ENCODE measurements at places on chromosomes 1 and 21.

GRCh38 chr1:60916906-60917305 is 165.5 kb upstream of the NFIA start:
- no peak for DNase-seq

GRCh38 chr1:85607126-85607920 is 26.8 kb downstream of the CCN1 start:
- peak; percentile 99 for DNase-seq

DNA sequence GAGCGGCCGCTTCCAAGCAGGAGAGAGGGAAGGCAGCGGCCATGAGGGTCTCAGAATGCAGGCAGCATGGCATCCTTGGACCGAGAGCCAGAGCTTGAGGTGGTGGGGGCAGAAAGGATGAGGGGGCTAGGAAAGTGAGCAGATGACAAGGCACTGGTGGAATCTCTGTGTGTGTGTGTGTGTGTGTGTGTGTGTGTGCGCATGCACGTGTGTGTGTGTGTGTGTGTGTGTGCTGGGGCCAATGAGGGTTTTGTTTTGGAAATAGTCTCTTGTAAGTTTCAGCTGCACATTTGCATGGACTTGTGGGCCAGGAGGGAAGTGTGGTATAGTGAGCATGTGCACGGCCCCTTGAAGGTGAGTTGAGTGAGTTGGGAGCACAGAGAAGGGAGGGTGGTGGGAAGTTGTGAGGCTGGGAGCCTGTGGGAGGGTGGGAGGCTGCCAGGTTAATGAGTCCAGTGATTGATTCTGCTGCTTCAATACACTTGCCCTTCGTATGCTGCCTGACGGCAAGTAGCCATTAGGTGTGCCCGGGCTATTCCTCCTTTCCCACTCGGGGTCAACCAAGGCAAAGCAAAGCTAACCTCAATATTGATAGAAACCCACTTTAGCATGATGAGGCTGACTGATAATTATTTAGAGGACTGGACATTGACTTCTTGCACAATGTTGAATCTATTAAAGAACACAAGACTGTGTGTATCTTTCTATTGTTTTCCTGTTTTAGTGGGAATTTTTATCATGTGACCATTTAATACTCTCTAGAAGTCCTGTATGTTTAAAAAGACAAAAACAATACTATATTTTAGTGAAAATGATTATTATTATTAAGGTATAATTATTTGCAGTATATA is 80.3 kb downstream of the PROX1 start:
- DNase-seq = no peak

DNA sequence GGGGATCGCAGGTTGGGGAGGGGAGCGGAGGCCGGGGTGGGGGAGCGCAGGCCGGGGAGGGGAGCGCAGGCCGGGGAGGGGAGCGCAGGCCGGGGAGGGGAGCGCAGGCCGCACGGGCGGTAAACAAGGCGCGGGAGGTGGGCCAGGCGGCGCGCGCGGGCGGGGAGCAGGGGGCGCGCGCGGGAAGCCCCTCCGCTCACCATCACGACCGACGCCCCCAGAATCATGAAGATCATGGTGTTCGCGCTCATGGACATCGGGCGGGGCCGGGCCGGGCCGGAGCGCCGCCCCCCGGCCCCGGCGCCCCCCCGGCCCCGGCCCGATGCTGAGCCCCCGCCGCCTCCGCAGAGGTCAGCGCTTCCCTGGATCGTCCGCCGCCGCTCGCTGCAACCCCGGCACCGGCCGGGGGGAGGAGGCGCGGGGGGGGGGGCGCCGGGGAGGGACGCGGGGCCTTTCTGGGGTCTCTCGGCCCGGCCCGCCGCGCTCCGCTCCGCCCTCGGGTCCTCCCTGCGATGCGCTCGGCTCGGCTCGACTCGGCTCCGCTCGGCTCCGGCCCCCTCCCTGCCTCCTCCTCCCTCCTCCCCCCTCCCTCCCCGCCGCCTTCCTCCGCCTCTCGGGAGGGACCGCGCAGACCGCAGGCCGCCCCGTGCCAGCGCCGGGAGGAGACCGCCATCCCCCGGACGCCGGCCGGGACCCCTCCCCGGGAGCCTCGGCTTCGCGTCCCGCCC is at the start of gene TMEM240:
TSS of gene TMEM240 (minus strand) at position 535 of the 728 bp plus-strand sequence. CDS start at position 257, 278 bp downstream.
- DNase-seq = no peak

- no peak for DNase-seq
Measured at GRCh38 chr1:201085902-201086735, 26.1 kb downstream of the CACNA1S start.
